Chondrocyte (in vitro differentiated cells): ENCODE measurements at places on chromosomes 6 and 20.
A peak's percentile ranks its signal among the peaks of the same experiment; 100 is the strongest.

DNA sequence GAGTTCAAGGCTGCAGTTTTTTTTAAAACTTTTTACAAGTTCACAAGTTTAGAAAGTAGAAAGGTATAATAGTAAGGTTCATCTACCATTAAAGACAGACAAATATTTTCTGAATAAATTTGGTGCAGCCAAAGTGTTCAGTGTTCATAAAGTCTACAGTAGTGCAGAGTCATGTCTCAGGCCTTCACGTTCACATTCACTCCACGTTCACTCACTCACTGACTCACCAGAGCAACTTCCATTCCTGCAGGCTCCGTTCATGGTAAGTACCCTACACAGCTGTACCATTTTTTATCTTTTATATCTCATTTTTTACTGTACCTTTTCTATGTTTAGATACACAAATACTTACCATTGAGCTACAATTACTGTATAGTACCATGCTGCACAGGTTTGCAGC is 67.6 kb downstream of the B4GALT5 start:
- no peak for DNase-seq
- H3K4me1 ChIP-seq, result peaks cover 6% of the 10 kb centered on the region
- no peak overlapping the region for H3K4me3 ChIP-seq
- peaks cover 46% of the 10 kb centered on the region for H3K36me3 ChIP-seq
- no peaks in the 10 kb centered on the region for H3K27me3 ChIP-seq

DNA sequence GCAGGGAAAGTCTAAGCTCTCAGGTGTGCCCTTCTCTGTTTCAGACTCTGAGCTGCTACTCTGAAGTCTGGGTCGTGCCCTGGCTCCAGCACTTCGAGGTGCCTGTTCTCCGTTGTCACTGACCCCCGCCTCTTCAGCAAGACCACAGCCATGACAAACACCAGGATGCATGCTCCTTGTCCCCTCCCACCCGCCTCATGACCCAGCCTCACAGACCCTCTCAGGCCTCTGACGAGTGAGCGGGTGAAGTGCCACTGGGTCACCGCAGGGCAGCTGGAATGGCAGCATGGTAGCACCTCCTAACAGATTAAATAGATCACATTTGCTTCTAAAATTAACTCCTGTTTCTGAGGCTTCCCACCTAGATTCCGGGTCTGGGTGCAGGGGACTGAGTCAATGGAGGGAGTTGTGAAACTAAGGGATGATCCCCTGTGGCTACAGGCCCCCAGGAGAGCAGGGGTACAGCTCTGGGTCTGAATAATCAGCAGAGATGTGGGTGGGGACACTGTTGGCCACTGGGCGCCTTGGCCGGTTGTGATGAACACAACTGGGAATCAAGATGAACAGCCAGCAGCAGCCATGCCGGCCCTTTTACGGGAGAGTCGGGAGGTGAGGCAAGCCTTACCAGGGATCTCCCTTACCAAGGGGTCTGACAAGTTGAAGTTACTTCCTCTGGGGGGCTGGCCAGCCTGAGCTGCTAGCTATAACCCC is 10.7 kb downstream of the CST7 start:
- DNase-seq, result peak; percentile 56
- peaks cover 24% of the 10 kb centered on the region for H3K36me3 ChIP-seq
- no peaks in the 10 kb centered on the region for H3K27me3 ChIP-seq

- H3K27ac ChIP-seq, result peak overlapping the region; percentile 45
- no peak overlapping the region for H3K4me3 ChIP-seq
- peaks cover 38% of the 10 kb centered on the region for H3K4me1 ChIP-seq
- H3K27me3 ChIP-seq, result no peaks in the 10 kb centered on the region
- H3K36me3 ChIP-seq, result peaks cover 4% of the 10 kb centered on the region
Measured at GRCh38 chr6:90226257-90226656, 70.4 kb downstream of the BACH2 start.

- H3K27me3 ChIP-seq, result no peaks in the 10 kb centered on the region
- H3K36me3 ChIP-seq, result no peaks in the 10 kb centered on the region
- H3K27ac ChIP-seq, result no peak overlapping the region
- no peak for DNase-seq
- H3K4me3 ChIP-seq, result no peak overlapping the region
Measured at GRCh38 chr6:163940705-163941623, 526.4 kb downstream of the QKI start.
